ENCODE measurements at places on chromosomes 7 and 10. TPM values are rescaled to one million over a fixed set of nuclear protein-coding genes. Genes with fewer than 3 reads are reported as not detected.

The BMPER gene
- total RNA-seq: 7.2 TPM

The HOXA2 gene
- total RNA-seq: 0.84 TPM

The STAMBPL1 gene
- 38.7 TPM for total RNA-seq

The FAM237B gene
- total RNA-seq: not detected

The RADIL gene
- total RNA-seq: not detected

Data from RPMI7951 (cell line).